ENCODE measurements at places on chromosomes 4 and X.

DNA sequence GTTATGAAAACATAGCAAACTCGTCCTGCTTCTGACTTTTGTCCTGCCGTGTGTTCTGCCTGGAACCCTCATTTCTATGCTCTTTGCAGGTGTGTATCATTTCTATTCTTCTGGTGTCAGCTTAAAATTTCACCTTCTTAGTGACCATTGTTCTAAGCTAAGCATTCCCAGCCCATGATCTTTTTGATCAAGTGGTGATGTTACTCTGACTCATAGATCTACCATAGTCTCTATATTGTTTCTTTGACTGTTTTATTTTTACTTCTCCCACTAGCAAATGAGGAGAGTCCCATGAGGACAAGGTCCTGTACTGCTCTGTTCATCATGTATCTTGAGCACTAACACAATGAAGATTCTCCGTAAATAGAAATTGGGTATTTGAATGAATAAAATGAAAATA is 14.1 kb upstream of the CXCL6 start:
- DNase-seq: no peak

DNA sequence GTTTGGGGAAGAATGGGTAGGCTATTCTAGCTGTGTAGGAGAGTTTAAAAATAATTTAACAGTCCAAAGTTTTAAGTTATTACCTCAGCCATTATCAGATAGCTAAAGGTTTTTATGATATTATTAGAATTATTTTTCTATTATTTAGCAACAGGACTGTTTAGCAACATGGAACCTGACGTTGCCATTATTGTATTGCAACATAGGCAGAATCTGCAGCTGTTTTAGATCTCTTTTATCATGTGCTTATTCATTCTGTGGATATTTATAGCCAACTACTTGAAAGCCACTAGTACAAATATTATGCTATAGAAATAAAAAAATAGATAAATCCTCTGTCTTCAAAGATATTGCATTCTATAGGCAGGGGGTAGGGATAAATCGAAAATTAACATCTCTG is 382.0 kb upstream of the TRAM1L1 start:
- no peak for DNase-seq

- no peak for DNase-seq
Observed at GRCh38 chr4:11424856-11425255, 3.8 kb downstream of the HS3ST1 start.

DNA sequence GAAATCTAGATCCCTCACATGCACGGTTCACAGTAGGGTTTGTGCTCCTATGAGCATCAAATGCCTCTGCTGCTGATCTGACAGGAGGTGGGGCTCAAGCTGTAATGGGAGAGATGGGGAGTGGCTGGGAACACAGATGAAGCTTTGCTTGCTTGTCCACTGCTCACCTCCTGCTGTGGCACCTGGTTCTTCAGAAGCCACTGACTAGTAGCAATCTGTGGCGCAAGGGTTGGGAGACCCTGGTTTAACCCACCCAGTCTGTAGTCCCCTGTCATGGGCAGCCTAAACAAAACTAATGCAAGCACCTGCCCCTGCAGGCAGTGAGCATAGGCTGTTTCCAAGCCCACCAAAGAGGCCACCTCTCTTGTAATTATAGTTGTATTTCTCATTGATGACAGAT is 116.6 kb downstream of the SHOX start:
- DNase-seq: no peak

DNA sequence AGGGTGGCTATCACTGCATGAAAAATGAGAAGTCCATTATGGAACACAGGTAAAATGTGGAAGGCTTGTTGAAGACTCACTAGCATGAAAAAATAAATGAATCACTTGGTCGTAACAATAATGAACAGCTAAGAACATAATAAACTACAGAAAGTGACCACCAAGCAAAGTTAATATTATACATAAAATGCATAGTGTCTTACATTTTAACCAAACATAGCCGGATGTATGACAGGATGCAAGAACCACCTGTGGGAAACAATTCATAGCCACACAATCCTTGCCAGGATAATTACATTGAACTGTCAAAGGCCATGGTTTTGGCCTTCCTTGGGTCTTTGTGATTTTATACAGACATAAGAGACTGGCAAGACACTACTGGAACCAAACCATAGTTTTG is 81.9 kb upstream of the ATXN3L start:
- no peak for DNase-seq

DNA sequence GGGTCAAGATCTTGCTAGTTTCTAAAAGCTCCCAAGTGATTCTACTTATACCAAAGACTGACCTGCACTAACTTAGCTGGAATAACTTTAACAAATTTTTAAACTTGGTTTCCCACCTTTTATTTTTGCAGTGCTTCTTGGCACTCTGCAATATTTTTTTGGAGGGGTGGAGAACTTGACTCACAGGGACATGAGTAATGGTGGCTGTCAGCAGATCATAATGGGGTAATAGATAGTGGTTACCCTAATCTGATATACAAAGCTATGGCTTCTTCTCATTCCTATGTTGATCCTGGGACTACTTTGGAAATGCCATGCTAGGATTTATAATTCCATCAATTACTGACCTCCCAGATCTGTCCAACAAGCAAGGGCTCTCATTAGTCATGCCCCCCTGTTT is 295.7 kb downstream of the GPAT3 start:
- no peak for DNase-seq

DNA sequence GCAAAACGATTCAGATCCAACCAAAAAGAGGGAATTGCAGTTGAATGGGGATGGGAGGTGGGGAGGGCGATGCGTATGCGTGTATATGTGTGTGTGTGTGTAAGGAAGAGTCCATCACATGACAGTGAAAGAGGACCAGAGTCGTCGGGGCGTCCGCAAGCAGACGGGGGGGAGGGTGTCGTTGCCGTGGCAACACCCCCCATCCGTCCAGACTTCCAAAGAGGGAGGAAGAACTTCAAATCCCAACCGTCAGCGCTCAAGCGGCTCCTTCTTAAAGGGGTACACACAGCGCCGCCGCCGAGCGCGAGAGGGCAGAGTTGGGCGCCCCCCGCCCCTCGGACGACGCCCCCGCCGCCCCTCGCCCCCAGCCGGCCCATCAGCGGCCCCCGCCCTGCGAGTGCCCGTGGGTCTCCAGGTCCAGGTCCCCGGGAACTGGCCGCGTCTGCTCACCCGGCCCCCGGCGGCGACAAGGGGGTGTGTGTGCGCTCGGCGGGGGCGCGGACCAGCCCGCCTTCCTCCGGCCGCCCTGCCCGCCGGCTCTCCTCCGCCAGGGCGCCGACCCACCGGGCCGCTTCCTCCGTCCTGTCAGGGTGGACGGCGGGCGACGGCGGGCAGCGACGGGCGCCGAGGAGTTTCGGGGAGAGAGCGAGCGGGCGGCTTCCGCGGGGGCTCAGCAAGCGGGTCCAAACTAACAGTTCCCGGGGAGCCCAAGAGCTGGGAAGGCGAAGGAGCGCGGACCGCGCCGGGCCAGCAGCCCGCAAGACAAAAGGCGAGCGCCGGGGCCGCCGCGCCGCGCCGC is 685 bp downstream of the LCORL start:
- DNase-seq: no peak

- no peak for DNase-seq
Observed at GRCh38 chr4:72984351-72984750, 85.2 kb downstream of the COX18 start.

GRCh38 chr4:80412322-80412721 is 76.8 kb downstream of the CFAP299 start:
- DNase-seq: no peak

DNA sequence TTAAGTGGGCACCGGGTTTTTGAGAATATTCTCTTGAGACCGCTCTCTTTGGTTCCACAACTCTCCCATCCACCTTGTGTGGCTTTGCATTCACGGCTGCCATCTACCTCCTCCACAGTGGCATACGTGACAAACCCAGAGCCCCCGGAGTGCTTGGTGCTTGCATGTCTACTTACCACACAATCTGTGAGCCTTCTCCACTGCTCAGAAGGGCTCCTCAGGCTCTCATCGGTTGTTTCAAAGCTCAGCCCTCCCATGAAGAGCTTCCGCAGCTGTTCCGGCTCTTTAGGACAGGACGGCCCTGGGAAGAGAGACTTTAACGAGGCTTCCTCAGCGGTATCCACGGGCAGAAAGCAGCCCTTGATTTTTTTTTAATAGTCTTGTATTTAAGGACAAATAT is 167.6 kb upstream of the ANK2 start:
- DNase-seq: no peak

DNA sequence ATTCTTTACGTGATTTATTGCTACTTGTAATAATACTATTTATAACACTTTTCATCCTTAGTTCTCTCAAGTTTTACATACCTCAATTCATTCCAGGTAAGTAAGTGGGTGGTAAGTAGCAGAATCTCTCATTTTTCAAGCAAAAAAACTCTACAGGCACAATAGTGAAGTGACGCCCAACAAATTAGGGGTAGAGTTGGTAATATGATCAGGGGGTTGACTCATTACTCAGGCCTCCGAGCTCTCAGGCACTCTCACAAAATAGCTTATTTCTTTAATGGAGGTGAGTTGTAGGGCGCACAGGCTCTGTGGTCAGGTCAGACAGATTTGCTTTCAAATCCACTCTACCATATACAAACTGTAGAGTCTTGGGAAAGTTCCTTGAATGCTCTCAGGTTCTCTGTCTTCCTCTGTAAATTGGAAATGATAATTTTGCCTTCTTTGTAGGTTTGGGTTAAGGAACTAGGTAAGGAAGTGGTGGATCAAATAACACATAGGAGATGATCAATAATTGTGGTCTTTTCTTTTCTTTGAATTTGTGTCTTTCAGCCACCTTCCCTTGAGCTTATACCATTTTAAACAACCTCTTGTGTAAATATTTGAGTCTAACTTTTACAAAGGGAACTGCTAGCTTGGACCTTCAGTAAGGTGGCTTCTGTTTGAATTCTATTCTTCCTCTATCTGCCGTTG is 134.9 kb upstream of the LEF1 start:
- no peak for DNase-seq

- DNase-seq: no peak
Observed at GRCh38 chr4:80101071-80101791, 28.2 kb upstream of the ANTXR2 start.

- DNase-seq: no peak
Observed at GRCh38 chrX:13077168-13077567, 32.7 kb upstream of the FAM9C start.

DNA sequence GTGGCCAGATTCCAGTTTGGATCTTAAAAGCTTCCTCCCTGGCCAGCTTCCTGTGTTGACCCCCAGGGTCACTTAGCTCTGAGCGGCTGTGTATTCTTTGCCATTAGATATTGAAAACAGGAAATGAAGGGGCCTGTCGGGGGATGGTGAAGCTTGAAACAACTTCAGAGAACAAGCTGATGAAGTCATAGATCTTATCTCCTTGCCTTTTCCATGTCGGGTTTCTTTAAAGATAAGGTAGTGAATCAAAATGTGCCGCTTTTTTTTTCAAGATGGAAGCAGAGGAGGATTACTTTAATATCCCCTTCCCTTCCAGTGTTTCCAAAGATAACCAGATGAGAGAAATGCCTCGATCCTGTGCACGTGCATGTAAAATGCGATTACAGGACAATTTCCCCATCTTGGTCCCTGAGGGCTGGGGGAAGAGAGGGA is 508.5 kb downstream of the MID1IP1 start:
- DNase-seq: no peak

DNA sequence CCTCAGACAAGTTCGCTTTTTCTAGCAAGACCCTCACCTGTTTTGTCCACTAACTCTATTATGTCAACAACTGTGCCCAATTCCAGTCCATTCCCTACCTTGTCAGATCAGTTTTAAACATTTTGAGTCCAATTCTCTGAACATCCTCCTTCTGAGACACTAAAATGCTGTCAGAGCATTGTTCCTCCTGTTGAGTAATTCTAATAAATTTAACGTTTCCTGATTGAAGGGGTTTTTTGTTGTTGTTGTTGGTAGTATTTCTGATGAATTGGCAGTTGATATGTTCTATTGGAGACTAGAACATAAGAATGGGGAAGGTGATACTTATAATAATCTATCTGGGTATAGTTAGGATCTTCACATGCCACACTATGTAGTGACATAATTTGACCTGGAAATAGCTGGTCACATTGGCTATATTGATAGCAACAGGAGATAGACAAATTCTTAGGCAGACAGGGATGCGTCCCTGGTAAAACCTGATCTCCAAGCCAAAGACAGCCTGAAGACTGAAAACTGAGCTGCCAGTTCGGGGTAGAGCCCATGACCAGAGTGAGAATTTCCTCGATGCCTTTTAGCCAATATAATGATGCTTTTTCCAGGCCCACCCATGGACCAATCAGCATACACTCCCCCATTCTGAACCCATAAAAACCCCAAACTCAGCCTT is 12.4 kb upstream of the CXCL2 start:
- DNase-seq: no peak

- DNase-seq: no peak
Observed at GRCh38 chr4:86561256-86561655, 32.9 kb upstream of the PTPN13 start.

DNA sequence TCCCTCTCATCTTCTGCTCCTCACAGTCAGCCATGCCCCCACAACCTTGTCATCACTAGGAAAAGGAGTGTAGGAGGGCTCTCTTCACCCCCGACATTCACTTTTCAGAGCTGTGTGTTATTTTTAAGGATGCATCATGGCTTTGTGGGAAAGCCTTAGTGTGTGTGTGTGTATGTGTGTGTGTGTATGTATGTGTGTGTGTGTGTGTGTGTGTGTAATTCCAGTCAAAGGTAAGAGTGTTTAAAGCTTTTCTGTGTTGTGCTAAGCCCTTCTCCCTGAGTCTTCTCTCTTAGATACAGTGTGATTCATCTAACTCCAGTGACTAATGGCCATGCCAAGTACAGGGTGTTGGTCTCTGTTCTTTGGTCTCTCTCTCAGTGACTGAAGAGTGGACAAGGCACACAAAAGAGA is 76.6 kb downstream of the CHIC2 start:
- DNase-seq: no peak
